GM12891 (cell line): ENCODE measurements at places on chromosomes 12 and 14.

DNA sequence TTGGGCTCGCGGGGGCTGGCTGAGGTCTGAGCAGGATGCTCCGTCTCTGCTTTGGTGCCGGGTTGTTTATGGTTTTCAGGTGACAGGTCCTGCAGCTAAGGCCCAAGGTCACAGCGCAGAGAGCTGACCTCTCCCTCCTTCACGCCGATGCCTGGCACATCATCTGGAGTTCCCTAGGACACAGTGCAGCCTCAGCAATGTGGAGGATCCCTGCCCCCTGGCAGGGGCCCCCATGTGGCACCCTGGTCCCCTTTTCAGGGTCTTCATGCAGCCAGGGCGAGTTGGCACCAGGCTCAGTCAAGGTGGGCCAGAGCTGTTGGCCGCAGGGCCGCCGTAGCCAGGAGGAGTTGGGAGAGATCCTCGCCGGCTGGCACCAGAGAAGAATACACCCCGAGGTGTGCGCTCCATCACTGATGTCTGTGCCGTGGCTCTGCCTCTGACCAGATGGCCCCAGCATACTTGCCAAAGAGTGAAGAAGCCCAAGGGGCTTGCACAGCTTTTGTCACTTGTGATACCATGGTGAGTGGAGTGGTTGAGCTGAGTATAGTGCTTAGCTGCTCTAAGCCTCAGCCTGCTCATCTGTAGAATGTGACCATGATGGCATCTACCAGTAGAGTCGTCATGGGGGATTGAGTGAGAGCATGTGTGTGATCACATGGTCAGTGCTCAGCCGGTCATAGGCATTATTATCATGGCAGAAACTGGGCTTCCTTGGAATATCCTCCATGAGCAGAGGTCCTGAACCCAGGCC, 11.0 kb downstream of the TPCN1 start:
- DNase-seq, result no peak

DNA sequence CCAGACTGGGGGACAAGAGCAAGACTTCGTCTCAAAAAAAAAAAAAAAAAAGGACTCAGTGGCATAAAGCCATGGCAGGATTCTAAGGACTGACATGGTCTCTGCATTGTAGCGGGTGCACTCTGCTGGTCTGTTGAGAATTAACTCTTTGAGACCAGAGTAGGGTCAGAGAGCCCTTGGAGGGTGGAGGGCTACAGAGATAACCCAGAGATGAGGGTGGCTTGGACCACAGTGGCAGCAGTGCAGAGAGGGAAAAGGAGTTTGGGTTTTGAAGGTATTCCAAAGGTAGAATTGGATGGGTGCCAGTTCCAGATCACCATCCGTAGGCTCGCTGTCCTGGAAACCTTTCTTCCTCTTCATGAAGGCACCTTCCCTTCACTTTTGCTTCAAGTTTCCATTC, 14.3 kb upstream of the DYNC1H1 start:
- DNase-seq, result no peak

- DNase-seq, result no peak
Measured at GRCh38 chr12:56001487-56002100, 4.5 kb downstream of the SUOX start.

DNA sequence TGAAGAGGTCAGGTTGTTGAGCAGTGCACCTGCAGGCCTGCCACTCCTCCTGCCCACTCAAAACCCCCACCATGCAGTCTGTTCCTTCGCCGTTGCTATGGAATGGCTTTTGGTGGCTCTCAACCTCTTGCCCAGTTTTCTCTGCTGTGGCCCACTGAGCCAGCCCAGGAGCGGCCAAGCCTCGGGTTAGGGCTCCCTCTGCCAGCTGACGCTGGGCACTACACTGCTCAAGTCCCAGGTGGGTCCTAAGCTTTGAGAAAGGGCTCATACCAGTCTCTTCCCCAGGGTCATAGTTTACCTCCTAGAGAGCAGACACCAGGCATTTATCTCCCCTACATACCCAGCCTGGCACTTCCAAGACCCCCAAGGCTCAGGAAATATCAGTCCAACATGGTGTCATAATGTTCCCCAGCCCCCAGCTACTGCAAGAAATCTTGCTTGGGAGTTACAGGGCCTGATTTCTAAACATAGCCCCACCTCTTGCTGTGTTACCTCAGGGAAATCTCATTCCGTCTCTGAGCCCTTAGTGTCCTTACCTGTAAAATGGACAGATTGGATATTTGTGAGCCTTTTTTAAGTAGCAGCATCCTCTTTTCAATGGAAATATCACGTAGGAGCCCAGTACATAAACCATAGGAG, 59.4 kb downstream of the TSPAN11 start:
- DNase-seq, result peak; percentile 81

GRCh38 chr14:53608369-53608768, 348.3 kb downstream of the BMP4 start:
- no peak for DNase-seq

- DNase-seq, result no peak
Measured at GRCh38 chr12:58765076-58765475, 155.2 kb downstream of the LRIG3 start.

DNA sequence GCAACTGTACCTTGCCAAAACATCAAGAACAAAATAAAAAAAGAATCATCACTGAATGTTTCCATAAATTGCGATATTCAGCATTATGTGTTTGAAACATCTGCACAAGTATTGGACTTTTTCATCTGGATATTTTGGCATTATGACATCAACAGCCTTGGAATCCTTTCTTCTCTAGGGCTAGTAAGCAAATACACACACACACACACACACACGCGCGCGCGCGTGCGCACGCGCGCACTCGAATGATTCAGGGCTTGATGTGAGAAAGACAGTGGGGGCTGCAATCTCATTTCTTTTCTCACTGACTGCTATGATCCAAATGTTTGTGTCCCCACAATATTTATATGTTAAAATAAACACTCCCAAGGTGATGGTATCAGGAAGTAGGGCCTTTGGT, 90.0 kb upstream of the SLC38A4 start:
- DNase-seq, result no peak

DNA sequence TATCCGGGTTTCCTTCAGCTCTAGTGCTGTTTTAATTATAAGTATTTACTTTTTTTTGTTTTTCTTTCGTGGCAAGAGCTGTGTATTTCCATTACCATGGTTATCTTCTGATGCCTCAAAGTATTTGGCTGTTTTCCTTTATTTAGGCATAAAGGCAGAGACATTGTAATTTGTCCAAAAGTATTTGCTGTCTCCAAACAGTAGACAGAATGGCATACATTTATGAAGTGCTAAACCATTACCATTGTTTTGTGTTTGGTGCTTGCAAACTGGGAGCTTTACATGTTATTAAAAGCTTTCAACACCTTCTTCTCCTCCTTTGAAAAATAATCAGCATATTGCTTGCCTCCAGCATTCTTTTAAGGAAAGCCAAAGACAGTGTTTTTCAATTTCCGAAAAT, 46.3 kb downstream of the FLRT2 start:
- DNase-seq, result no peak

GRCh38 chr12:84599539-84599938, 313.1 kb downstream of the SLC6A15 start:
- DNase-seq, result no peak

- no peak for DNase-seq
Measured at GRCh38 chr12:123126294-123127181, 24.4 kb downstream of the PITPNM2 start.

- DNase-seq, result no peak
Measured at GRCh38 chr12:101680240-101680639, 17.2 kb upstream of the CHPT1 start.

GRCh38 chr12:77888611-77889010, 57.9 kb downstream of the NAV3 start:
- no peak for DNase-seq

- no peak for DNase-seq
Measured at GRCh38 chr12:67155863-67156262, 113.3 kb upstream of the CAND1 start.

GRCh38 chr14:61150851-61151250, 130.3 kb downstream of the TMEM30B start:
- DNase-seq, result no peak

DNA sequence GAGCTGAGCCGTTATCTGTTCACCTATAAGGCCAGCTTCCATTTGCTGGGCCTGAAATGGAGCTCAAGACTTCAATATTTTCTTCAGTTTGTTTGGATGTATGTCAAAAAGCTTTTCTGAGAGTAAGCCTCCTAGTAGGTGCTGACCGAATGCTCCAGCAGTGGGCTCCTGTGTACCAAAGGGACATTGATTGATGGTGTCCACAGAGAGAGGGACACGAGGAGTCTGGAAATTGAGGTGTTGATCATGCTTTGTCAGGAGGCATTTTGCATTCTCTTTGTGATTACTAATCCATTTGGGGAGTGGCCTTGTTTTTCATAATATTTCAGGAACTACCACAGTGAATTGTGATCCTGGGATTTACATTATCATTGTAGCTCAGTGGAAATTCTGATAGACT, 107.7 kb upstream of the SLC38A2 start:
- DNase-seq, result no peak

DNA sequence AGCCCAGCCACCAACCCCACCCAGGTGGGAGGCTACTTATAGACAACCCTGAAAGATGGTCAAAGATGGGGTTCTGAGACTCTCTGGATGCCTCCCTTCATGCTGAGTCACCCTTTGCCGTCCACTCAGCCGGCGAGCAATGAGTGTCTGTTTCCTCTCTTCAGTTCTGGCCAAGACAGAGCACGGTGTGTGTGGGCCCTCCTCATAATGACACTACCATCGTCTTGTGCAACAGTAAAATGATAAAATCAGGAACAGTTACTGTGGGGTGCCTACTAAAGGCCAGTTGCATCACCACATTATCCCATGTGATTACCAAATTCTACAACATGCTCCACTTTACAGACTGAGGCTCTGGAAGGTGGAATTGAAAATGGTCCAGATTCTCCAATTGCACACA, 7.0 kb upstream of the BDKRB1 start:
- DNase-seq, result no peak

GRCh38 chr12:104802208-104802607, 155.9 kb downstream of the SLC41A2 start:
- DNase-seq, result no peak

- no peak for DNase-seq
Measured at GRCh38 chr14:66022526-66022925, 463.6 kb upstream of the CCDC196 start.

DNA sequence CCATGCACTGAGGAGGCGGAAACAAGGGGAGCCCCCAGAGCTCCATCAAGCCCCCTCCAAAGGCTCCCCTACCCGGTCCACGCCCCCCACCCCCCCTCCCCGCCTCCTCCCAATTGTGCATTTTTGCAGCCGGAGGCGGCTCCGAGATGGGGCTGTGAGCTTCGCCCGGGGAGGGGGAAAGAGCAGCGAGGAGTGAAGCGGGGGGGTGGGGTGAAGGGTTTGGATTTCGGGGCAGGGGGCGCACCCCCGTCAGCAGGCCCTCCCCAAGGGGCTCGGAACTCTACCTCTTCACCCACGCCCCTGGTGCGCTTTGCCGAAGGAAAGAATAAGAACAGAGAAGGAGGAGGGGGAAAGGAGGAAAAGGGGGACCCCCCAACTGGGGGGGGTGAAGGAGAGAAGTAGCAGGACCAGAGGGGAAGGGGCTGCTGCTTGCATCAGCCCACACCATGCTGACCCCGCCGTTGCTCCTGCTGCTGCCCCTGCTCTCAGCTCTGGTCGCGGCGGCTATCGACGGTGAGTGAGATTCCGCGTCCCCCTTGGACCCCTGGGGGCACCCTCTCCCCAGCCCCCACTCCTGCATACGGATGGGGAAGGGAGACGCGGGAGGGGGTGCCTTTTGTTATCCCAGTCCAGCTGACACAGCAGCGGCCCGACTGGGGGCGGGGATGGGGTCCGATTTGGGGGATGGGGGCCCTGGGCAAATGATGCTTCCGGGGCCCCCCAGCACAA, 400 bp downstream of the LRP1 start:
- DNase-seq, result no peak

- DNase-seq, result no peak
Measured at GRCh38 chr14:71237556-71237955, 330.3 kb downstream of the PCNX1 start.

DNA sequence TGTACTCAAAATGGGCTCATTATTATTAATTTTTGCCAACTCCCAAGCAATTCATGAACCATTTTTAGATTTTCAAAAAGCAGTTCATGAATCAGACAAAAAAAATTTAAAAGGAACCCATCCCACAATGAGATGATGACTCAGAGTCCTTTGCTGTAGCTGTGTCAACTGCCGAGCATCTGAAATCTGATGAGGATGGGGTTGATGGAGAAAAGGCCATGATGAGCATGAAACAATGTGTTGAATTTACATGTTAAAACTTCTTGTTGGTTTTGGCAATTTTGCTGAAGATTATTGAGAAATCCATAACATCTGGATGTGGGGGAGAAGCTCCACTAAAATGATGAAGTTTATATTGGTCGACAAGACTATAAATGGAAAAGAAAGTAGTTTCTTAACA, 378.0 kb downstream of the FOXG1 start:
- no peak for DNase-seq

- no peak for DNase-seq
Measured at GRCh38 chr14:57380935-57381334, 9.5 kb upstream of the NAA30 start.

DNA sequence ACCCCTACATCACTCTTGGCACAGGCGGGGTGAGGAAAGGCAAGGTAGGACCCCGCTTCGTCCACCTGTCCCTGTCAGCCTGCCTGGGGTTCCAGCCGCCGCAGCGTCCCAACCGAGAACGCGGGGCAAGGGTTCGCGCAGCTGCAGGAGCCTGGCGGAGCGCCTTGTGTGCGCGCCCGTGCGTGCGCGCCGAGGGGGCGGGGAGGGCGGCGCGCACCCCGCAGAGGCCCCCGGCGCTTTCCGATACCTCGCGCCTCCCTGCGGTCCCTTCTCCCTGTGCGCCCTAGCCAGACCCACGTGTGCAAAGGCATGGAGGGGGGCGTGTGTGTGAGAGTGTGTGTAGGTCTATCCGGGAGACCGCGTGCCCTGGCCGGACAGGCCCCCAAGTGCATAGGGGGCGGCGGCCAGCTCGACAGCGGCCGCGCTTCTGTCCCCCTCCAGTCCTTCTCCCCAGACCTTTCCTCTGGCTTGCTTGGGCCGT, 122.4 kb downstream of the TSPAN9 start:
- no peak for DNase-seq

- no peak for DNase-seq
Measured at GRCh38 chr12:55845361-55845760, 2.6 kb upstream of the MMP19 start.

GRCh38 chr12:68967046-68967445, 34.1 kb upstream of the CPM start:
- DNase-seq, result no peak

GRCh38 chr12:86838260-86838659, 582.1 kb upstream of the MGAT4C start:
- no peak for DNase-seq

GRCh38 chr14:42190744-42191143, 584.1 kb downstream of the LRFN5 start:
- no peak for DNase-seq

DNA sequence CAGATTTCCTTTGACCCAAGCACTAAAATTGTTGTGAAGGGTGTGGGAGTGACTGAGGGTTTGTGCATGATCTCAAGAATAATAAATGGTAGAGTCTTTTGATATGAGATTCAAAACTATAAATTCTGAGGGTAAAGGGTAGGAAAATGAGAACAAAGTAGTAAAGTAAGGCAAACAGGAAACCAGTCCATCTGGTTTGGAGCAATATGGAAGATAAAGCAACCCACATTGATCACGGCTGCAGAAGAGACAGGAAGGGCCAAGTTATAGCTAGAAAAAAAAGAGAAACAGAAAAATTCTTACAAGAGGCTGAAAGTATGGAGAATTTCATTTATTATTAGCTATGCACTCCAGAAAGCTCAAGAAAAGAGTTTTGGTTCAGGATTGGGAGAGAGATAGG, 4.6 kb upstream of the SLCO1B3 start:
- no peak for DNase-seq
